Stimulated activated CD4-positive, alpha-beta T cell treated with anti-CD3 and anti-CD28 coated beads, Interleukin-1b, Interleukin-23, amount 100 ng/mL, for 1 hour (primary cell): ENCODE measurements at places on chromosomes 5 and 9.

GRCh38 chr5:146137967-146138403 lies 32.6 kb upstream of the PLAC8L1 start:
- no peak for DNase-seq

DNA sequence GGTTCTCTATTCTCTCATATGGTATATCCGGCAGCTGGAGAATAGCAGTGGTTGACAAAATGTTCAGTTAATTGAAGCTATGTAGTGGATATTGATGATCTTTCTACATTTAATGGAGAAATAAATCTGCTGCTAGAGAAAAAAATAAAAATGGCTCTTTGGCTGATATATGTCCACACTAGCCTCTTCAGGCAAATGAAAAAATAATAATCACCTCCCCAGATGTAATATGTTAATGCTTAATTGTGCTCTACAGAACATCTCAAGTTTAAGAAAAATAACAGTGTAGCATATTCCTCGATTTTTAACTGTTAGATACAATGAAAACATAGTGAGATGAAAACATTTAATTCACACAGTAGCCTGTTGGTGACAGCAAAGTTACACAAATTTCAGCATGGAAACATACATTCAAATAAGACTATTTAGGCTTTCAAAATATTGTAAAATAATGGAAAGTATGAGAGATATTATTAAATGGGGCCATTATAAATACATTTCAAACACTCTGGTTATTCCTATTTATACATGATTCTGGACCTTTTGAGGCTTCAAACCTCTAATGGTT lies 543.0 kb downstream of the MAT2B start:
- DNase-seq, result no peak

DNA sequence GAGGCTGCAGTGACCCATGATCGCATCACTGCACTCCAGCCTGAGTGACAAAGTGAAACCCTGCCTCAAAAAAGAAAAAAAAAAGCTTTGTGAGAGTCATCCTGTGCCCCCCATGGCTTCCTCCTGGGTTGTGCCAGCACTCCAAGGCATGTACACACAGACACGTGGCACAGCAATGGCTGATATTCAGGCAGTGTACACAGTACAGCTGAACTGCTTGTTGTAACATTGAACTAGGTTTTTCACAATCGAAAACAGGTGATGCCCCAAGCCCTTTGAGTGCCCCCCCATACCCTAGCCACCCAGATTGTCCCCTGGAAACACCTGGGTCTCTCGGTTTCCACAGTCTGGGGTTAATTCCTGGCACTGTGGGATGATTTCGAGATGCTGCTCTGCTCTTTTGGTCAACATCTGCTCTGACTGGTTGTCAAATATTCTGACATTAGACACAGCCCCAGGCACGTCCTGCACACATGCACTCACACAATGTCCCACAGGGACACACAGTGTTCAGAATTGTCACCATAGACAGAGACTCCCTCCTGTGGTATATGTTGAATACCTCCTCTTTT lies 9.2 kb downstream of the SPINK4 start:
- DNase-seq, result no peak

GRCh38 chr5:21145376-21145775 lies 1157.4 kb upstream of the CDH18 start:
- no peak for DNase-seq

- no peak for DNase-seq
Observed at GRCh38 chr5:90267646-90268045, 141.9 kb downstream of the CETN3 start.

DNA sequence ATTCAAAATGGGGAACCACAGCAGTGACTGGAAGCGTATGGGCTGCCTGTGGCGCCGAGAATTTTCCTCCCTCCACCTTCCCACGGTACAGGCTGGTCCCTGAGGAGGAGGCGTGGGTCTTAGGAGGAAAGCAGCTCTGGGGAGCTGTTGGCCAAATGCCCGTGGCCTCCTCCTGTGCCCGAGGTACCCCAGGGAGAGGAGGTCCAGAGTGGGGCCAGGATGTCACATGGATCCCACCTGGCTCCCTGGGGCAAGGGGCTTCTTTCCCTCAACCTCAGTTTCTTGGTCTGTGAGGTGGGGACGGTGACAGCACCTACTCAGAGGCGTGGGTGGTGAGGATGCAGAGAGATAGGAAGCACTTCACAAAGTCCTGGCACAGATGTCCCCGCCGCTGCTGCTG lies 16.5 kb downstream of the PRRX2 start:
- DNase-seq, result no peak

GRCh38 chr9:5879419-5880181 lies 11.1 kb upstream of the MLANA start:
- no peak for DNase-seq
